T-helper 1 cell (primary cell): ENCODE measurements at places on chromosomes 12 and 14.

- no peak for DNase-seq
Observed at GRCh38 chr12:49707812-49708147, 575 bp upstream of the FMNL3 start.

DNA sequence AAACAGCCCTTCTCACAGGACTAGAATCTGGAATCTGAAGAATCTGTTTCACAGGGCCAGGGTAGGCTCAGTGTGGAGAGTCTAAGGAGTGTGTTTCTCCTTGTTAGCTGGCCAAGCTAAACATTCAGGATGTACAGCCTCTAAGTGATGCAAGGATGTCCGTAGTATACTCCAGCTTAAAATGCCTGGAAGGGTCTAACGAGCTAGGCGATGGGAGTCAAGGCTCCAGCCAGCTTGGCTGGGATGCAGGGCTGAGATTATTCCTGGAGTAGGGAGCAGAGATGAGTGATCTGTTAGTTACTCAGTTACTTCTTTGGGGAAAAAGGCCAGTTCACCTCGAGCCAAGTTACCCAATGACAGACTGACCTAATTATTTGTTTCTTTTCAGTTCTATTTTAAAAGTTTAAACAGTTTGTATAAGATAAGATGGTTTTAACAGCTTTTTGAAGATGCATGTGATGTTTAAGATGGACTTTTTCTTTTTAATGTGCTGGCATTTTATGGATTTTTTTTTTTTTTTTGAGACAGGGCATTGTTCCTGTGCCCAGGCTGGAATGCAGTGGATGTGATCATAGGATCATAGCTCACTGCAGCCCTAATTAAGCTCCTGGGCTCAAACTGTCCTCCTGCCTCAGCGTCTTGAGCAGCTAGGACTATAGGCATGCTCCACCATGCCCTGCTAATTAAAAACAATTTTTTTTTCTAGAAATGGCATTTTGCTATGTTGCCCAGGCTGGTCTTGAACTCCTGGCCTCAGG is 41.1 kb downstream of the SYNE2 start:
- no peak for DNase-seq

DNA sequence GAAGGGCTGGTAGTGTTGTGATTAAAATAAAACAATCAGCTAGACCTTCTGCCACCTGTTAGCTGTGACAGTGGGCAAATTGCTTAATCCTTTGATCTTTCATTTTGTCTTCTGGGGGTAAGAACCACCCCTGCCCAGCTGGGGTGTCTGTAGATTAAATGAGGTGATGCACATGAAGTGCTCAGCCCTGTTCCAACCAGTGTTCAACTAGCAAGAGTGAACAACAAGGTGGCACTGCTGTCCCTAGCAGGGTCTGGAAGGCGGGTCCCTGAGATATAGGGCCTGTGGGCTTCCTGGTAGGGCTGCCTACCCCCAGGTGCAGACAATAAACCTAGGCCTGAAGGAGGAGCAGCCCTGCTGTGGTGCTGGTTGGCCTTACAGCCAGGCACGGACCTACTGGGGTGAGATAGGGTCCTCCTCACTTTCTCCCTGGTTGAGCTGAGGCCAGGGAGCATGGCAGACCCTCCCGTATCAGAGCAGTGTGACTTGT is 60.6 kb downstream of the ARL6IP4 start:
- no peak for DNase-seq

GRCh38 chr14:92490239-92490959 is 23.2 kb upstream of the RIN3 start:
- DNase-seq: no peak

GRCh38 chr14:73887694-73888459 is 1.2 kb downstream of the ZNF410 start:
- DNase-seq: no peak

DNA sequence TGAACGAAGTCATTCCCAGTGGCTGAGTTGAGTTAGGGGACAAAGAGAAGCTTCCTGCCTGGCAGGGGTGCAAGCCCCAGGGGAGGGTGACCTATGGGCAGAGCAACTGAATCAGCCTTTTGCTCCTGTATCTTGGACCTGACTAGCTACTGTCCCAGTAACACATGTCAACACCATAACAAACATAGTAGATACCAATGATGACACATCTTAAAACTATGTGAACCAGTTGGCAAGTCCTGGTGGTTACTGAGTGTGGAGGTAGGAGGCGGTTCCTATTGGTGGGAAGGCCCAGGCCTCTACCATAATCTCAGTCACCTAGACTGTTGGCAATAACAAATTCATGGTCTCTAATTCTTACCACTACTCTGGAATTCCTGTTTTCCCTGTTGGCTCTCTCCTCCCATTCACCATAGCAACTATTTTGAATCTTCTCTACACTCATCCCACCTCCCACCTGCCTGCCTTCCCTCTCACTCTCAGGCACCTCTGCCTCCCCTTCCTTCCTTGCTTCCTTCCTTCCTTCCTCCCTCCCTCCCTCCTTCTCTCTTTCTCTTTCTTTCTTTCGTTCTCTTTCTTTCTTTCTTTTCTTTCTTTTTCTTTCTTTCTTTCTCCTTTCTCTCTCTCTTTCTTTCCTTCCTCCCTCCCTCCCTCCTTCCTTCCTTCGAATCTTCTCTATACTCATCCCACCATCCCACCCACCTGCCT is 8.1 kb upstream of the P2RX7 start:
- DNase-seq: no peak

- DNase-seq: no peak
Observed at GRCh38 chr12:4432878-4433744, 12.5 kb downstream of the FGF6 start.

- DNase-seq: no peak
Observed at GRCh38 chr14:64324461-64324860, 30.3 kb upstream of the ESR2 start.

DNA sequence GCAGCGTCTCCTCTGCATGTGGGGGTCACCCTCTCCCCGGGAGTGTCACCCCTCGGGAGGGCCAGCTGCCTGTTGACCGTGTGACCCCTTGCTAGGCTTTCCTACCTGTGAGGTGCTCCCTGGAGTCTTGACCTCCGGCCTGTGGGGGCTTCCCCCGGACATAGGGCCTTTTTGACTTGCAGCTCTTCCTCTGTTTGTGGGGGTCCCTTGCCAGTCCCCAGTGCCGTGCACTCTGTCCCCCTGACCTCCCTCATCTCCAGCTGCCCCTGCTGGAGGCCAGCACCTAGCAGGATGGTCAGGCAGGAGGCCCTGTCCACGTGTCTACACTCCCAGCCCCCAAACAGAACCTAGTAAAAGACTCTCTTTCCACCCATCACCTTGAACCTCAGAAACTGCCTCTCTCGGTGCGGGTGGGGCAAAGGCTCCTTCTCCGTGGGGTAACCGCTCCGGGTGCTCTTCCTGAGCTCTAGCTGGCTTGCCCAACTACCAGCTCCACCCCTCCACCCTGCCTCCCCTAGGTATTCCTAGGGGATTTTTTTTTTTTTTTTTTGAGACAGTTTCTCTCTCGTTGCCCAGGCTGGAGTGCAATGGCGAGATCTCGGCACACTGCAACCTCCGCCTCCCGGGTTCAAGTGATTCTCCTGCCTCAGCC is 810 bp downstream of the AACS start:
- no peak for DNase-seq

DNA sequence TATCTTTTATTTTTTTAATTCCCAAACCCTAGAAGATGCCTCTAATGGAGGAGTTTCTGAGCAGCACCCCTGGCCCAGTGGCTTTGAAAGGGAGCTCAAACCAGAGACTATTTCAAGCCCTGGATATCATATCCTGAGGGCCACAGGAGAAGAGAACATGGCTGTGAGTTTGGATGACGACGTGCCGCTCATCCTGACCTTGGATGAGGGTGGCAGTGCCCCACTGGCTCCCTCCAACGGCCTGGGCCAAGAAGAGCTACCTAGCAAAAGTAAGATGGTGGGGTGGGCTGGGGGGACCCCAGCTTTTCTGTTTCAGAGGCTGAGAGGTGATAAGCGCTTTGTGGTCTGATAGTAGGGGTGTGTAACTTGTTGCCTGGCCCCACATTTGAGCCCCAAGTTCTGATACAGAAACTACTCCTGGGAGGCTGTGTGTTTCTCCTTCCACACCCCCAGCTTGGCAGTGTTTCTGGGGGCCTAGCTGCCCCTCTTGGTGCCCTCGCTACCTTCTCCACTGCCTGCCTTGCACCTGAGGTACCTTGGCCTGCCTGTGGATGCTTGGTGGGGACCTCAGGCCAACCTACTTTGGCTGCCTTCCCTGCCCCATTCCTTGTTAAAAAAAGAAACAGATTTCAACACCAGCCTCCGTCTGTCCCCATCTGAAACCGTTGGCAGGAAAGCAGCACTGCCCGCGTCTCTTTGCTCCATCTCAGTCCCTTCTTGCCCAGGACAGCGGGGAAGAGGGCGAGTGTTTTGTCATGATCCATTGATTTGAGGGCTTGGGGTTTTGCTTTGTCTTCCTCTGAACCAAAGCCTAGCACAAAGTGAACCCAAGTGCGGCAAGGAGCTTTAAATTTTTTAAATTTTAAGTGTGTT is 5.7 kb downstream of the TPCN1 start:
- no peak for DNase-seq

GRCh38 chr12:69106482-69107118 is 132.8 kb upstream of the CPSF6 start:
- no peak for DNase-seq

DNA sequence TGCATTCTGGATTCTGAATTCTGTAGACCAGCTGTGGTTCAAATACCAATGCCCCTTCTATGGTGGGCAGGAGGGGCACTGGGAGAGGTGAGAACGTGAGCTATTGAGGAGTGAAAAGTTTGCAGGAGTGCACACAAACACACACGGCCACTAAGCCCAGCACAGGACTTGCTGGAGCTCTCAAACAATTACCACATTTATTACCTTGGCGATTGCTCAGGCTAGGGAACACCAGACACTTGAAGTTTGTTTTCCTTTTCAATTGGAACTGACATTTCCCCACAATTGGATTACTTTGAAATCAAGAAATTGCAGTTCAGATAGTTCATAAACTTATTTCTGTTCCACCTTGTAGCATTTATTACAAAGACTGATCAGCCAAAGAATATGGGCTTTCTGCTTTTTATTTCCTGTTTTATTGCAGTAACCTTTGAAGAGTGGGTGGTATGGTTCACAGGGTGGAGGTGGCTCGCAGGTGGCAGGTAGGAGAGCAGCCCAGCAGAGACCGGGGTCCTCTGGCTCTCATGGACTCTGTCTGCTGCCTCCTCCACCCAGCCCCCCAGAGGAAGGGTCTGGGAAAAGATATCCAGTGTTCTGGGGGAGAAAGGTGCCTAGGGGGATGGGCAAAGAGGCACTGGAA is 429.8 kb upstream of the CCDC196 start:
- DNase-seq: no peak

DNA sequence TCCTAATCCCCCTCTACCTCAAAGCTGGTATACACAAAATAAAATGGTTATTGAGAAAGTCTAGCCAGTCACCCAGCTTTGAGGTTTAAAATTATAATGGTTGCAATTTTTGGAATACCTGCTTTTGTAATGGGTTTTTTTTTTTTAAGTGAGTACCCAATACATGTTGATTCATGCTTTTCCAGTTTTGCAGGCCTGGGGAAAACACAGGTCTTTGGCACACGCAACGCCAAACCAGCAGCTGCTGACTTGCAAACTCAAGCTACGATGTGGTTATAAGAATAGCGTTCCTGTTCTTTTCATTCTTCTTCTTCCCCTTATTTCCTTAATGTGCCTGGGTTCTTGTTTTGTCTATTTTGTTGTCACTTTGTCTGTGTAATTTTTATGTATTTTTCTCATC is 233.0 kb downstream of the EGLN3 start:
- no peak for DNase-seq

DNA sequence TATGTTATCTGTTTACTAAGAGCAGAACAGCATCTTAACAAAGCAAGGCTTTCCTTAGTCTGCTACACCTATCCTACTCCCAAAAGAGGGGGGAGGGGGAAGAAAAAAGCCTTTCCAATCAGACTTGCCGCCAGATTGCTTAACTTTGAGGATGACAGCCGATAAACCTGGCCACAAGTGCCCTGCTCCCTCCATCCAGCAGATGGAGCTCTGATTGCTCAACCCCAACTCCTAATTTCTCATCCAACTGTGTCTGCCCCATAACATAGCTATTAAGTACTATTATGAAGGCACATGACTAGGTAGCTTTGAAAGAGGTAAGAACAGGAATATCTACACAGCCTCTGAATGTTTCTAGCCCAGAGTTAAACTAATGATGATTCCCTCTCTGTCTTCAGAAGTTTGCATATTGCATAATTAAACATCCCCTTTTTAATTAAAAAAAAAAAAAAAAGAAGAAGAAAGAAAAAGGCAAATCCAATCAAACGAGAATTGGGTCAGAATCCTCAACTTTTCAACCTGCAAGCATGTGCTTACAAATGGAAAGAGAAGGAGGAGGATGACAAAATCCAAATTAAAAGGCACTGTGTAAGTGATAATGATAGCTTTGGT is 247.4 kb downstream of the GALC start:
- DNase-seq: no peak

GRCh38 chr14:102965282-102965681 is 42.8 kb downstream of the AMN start:
- DNase-seq: no peak

GRCh38 chr12:12705838-12706520 is 10.0 kb upstream of the GPR19 start:
- DNase-seq: peak; percentile 39

DNA sequence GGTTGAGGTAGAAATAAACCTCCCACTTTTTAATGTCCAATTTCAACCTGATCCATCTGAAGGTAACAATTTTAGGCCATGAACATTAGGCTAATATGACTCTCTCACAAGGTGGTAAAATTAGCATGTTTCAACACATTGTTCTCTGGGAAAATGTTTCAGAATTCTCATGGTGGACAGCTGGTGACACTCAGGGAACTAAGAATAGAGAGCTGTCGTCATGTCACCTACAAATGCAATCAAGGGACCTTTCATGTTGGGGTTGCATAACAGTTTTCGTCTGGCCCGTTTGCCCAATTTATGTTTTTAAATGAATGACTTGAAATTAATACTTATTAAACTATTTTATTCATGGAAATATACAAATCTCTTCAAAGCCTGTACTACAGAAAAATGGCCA is 180.7 kb upstream of the PRICKLE1 start:
- no peak for DNase-seq

GRCh38 chr12:107702106-107702505 is 16.5 kb downstream of the PWP1 start:
- no peak for DNase-seq

GRCh38 chr12:121278169-121279070 is 18.1 kb downstream of the CAMKK2 start:
- no peak for DNase-seq

DNA sequence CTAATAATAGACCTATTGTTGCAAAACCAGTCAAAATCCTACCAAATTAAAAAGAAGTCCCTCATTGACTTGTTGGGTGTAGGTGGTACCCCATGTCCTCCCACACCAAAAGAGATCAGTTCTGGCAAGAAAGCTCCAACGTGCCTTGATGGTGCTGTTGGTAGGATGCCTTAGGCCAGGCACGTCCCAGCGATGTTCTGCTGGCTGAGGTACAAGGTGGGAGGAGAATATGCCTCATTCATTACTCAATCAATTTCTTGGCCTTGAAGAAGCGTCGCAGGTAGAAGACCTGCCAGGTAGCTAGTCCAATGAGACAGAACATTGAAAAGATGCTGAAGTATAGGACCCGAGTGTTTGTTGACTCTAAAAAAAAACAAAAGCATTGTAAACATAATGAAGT is 7.8 kb upstream of the NEK9 start:
- DNase-seq: no peak
